H7 (cell line): ENCODE measurements at places on chromosomes 2 and 18.

GRCh38 chr2:184562532-184562931 lies 35.8 kb upstream of the ZNF804A start:
- no peak for DNase-seq

DNA sequence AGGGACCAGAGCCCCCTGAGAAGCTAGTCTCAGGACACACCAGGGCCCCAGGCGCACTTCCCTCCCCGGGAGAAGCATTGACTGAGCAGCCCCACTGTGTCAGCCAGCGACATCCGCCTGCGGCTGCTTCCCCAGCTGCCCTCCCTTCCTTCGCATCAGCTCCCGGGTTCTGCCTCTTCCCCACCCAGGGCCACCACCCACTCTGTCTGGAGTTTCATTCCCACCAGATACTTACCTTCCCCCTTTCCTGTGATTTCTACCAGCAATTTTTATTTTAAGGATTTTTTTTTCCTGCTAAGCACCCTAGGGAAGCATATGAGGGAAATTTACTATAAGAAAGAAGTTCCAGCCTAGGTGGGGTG lies 99.2 kb downstream of the SMAD7 start:
- DNase-seq: peak; percentile 82

GRCh38 chr2:174585657-174586252 lies 11.8 kb downstream of the WIPF1 start:
- peak; percentile 39 for DNase-seq

GRCh38 chr2:147352264-147353071 lies 492.4 kb upstream of the ACVR2A start:
- DNase-seq: no peak

DNA sequence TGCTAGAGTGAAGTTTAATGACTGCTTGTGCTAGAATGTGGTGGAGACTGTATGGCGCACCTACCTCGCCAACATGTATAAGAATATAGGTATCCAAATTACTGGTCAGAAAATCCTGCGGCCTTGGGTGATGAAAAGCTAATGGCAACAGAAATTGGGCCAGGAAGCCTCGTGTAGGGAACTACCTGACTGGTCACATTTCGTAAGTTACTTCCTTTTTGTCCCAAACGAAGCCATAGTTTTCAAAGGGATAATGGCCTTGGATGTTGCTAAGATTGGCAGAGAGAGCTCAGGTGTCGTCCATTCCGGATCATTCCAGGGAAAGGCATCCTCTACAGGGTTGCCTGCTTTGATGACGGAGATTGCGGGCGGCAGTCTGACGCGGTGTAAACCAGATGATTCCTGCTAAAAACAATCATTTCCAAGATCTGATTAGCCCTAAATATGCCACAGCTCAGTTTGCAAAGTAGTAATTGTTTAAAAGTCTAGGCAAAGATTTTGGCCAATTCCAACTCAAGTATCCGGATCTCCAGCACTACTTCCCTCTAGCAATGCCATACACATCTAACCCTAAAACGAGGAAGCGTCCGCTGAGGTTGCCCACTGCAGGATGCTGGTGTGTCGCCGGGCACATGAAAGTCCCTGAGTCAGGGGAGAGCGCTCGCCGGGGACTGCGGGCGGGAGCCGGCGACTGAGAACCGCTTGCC lies 708 bp upstream of the MALT1 start:
- peak; percentile 28 for DNase-seq

GRCh38 chr18:27175245-27175644 lies 9.9 kb downstream of the CHST9 start:
- no peak for DNase-seq

DNA sequence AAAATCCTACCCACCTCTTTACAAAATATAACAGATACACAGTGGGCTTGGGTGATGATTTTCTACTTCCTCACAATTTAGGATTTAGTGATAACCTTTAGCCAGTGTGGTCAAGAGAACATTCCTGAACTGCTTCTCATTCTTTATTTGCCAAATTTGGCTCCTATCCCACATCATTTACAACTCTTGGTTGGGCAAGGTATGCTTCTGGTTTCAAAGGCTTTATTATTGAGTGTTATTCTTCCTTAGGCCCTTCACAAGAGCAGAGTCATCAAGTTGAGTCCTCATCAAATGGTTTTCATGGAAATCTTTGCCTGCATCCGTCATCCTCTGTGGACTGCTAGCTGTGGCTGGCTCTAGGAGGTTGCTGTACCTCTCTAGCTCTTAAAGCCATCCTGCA lies 472.0 kb upstream of the ETAA1 start:
- no peak for DNase-seq

- DNase-seq: no peak
Observed at GRCh38 chr2:236208019-236208926, 40.1 kb upstream of the GBX2 start.

DNA sequence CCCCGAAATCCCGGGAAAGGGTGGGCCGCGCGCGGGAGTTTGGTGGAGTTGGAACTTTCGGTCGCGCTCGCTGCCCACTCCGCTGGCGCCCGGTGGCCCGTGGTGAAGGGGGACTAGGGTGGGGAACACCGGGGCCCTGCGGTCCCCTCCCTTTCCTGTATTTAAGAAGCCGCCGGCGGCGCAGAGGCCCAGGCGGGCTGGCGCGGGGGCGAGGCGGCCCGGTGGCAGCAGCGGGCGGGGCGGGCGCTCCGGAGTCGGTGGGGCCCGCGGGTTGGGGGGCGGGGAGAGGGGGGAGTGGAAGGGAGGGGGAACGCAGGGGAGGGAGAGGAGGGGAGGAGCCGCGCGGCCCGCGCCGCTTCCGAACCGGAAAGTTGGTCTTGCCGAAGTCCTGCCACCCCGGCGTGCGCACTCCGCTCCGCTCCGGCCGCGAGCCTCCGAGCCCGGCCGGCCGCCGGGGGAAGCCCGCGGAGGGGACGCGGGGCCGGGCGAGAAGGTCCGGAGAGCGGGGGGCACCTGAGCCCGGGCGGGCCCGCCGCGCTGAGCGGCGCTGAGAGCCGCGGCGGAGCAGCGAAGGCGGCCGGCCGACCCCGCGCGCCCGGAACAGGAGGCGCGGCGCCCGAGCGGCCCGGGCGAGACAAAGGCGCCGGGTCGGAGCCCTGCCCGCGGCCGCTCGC lies 425 bp upstream of the SALL3 start:
- peak; percentile 96 for DNase-seq

- DNase-seq: no peak
Observed at GRCh38 chr2:10626837-10627236, 62.9 kb downstream of the NOL10 start.
